CD8-positive, alpha-beta memory T cell (primary cell): ENCODE measurements at places on chromosomes 2 and 18. TPM values are rescaled to one million over a fixed set of nuclear protein-coding genes. Genes with fewer than 3 reads are reported as not detected.

DNA sequence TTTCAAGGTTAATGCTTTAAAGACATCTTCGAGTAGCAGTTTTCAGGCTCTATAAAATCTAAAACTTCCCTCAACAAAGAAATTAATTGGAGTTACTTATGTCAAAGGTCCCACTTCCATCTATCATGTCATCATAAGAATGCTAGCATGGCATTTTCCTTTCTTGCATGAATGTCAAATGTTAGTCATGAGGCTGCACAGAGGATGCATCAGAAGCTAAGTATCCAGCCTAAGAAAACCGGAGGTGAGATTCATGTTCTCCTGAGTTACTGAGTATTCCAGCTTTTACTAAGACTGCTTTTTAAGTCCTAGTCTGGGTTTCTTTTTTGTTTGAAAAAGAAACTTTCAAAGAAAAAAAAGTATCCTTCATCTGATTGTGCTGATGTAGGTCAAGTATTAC, 130.6 kb upstream of the CDH19 start:
- DNase-seq = no peak

LAPTM4A gene
- 31.0 TPM for total RNA-seq

DNA sequence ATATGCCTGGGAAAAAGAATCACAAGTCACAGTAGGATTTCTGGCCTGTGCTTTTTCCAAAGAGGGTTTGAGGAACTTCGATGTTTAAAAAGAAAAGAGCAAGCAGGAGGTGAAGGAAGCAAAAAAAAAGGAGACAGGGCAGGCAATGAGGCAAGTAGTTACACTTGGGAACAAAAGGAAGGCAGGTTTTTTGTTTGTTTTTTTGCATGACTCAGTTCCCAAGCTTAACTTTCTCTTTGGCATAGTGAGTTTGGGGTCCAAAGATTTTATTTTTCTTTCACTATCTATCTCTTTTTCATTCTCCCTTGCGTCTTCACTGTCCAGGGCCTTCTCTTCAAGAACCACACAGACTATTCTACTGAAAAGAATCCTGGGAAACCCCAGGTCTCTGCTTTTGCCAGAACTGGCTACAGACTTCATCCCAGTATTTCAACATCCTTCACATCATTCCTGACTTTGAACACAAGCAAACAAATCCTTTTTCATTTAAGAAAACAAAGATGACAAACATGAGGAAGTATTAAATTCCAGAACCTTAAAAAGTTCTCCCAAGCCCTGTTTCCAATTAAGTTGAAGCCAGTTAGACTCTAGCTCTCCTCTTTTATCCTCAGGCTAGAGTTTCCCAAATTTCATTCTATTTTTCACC, 210.7 kb upstream of the RND3 start:
- no peak for DNase-seq

SLC5A7 gene
- total RNA-seq = not detected

DNA sequence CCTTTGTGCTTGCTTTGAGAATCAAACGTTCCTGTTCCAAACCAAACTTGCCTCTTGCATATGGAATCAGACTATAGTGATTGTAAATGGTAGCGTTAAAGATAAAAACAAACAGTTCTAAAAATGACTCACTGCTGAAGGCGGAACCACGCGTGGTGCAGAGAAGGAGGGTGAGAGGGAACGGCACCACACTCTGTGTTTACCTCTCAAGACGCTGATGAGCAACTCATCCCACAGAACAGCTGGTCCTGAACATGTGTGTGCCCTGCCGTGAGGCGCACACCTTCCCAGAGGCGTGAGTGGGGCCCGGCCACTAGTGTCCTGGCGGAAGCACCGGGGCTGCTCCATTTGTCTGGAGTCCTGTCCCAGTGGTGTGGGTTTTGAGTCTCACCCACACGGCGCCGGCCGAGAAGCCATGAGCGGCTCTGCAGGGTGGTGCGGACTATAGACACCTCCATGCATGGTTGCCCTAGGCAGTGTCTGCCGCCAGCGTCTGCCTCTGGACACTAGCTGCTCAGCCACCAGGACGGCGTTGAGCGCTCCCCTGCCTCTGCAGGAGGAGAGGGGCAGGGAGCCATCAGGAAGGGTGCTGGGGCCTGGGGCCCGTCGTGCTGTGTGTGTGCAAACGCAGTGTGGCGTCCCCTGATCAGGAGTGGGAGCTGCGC, 52.1 kb downstream of the NFATC1 start:
- no peak for DNase-seq

DNA sequence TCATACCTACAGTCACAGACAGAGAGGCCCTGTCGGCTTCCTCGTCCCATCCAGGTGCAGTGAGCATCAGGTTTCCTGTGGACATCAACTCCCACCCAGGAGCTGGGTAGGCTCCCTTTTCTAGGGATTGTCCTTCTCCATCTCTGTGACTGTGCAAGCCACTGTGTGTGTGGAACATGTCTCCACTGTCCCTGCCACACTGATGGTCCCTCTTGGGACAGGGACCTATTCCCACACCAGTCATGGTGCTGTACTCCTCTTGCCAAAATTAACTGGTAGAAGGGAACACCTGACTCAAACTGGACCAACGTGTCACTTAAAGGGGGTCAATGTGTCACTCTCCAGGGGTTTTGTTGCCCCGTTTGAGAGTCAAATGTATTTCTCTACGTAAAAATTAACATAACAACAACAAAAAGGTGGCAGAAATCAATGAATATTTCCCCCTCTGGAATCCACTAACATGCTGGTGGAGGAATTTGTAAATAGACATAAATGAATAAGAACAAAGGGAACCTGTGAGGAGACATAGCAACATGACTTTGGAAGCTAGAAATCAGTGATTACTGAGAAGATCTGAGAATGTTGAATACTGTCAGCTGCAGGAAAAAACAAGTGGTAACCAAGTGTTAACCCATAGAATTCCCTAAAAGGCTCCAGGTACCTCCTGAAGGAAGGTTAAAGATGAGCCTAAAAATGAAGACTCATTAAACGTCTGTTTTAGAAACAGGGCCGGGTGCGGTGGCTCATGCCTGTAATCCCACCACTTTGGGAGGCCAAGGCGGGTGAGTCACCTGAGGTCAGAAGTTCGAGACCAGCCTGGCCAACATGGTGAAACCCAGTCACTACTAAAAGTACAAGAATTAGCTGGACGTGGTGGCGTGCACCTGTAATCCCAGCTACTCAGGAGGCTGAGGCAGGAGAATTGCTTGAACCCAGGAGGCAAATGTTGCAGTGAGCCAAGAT, 40.4 kb downstream of the SH2D6 start:
- no peak for DNase-seq

LTBP1 gene
- total RNA-seq = not detected

GRCh38 chr18:49223837-49224529, 236.5 kb downstream of the DYM start:
- no peak for DNase-seq

GPR75 gene
- total RNA-seq = 2.1 TPM

- no peak for DNase-seq
Observed at GRCh38 chr18:9429662-9429993, 45.7 kb upstream of the RALBP1 start.

TTC39C gene
- total RNA-seq = 59.5 TPM

DNA sequence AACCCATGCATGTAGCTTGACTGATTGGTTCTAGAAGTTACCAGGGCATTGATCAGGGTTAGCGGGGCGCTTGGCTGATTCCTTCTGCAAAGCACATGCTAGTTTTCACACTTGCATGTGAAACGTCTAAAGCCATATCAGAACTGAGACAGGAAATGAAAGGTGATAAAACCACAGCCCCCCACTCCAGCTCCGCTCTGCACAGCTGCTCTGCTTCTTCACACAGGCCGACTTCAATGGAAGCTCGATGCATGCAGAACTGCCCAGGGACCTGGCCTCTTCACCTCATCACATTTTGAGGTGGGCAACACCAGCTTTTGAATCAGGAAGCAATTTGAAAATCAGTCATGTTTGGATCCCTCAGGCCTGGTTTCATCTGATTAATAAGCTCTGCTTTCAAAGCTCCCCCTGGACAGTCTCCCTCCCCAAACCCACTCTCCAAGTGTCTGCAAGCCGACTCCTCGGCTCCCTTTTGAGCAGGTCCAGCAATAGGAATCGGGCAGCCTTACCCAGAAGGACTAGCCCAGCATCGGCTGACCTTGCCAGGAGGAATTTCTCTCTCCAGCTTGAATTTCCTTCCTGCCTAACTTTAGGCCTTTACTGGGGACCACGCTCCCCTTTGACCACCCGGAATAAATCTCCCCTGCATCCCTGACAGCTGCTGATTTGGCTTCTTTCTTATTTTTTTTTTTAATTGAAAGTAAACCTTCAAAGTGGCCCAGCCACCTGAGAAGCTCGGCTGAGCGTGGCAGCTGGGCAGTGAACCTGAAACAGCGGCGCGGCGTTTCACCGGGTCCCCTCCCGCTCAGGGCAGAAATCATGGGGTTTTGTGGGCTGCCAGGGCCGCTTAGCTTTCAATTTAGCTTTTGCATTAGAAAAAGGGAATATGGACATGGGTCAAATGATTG, 31.7 kb downstream of the HRH4 start:
- peak; percentile 3 for DNase-seq

HOXD3 gene
- total RNA-seq = not detected

DNA sequence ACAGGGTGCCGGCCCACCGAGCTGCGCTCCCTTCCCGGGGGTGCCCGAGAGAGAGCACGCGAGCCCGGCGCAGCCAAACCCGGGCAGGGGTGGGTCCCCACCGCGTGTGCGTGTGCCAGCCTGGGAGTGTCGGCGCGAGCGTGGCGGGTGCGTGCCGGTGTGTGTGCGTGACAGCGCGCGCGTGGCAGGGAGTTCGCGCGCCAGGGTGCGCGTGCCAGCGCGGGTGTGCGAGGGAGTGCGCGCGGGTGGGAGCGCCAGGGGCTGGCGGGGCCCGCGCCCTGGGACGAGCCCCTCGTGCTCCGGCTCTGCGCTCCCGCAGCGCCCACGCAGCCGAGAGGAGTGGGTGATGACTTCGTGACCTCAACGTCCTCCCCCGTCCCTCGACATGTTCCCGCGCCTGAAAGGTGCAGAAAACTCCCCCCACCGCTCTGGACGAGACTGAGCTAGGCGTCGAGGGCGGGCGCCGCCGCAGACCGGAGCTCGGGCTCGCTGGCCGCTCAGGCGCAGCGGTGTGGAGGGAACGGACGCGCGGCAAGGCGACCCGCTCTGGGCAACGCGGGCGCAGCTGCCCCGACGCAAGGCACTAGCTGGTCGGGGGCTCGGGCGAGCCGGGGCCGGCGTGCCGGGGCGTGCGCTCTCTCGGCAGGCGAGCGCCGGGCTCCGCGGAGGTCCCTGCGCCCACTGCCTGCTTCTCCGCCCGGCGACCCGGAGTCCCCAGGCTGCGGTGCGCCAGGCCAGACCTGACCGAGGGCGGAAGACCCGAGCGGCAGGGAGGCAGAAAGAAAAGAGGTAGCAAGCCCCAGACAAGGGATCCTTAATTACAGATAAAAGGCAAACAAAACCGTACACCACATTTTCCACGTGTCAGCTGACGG, 582.8 kb downstream of the ZEB2 start:
- DNase-seq = no peak

GRCh38 chr2:209323738-209324137, 100.1 kb upstream of the MAP2 start:
- DNase-seq = no peak

GRCh38 chr2:20618468-20618885, 32.4 kb downstream of the HS1BP3 start:
- no peak for DNase-seq

DNA sequence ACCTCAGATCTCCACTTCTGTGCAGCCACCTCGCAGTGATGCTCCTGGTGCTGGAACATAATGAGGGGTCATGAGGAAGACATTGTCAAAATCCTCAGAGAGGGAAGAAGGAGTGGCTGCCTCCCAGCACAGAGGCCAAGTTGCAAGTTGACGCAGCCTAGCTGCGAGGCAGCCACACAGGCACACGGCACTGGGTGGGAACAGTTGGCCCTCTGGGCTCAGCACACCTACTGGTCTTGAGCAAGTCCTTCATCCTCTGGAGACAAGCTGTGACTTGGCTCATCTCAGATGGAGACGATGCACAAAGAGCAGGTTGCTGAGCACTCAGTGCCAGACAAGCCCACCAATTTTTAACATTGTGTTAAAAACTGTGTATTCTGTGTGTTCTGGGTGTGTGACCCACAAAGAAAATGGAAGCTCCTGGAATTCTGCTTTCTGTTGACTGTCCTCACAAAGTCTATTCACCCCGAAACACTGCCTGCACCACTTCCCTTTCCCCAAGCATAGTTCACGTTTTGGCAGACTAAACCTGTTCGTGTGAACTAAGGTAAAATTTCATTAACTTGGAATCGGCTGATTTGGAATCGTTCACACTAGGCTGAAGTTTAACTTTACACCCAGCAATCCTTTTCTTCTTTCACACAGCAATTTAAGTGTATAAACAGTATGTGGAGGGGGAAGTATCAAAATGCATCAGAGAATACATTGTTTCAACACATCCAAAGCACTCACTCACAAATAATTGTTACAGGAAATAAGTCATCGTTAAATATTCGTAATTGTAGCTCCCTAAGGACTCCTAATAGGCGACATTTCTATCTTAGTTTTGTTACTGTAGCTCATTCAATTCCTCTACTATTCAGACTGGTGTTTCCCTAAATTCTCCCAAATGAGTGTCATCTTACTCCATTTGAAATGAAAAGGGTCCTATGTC, 266.6 kb upstream of the ID2 start:
- DNase-seq = no peak

LOXL3 gene
- 0.77 TPM for total RNA-seq

DNA sequence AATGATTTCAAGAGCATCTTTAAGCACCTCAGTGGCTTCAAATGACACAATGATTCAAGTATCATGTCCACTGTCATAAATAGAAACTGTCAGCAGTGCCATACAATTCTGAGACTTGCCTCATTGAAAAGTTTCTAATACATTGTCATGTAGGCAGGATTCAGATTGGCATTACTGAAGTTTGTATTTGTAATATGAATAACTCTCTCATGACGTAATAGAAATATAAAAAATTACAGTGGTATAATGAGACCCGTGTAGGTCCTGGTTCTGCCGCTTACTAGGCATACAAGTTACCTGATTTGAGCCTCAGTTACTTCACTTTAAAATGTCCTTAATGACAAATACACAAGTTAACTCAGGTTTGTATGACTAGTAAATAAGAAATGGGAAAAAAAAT, 1536.2 kb upstream of the NXPH2 start:
- no peak for DNase-seq

MAP3K19 gene
- not detected for total RNA-seq

TRIM43 gene
- not detected for total RNA-seq

LOXHD1 gene
- not detected for total RNA-seq

CD8B2 gene
- total RNA-seq = 3.6 TPM

DNA sequence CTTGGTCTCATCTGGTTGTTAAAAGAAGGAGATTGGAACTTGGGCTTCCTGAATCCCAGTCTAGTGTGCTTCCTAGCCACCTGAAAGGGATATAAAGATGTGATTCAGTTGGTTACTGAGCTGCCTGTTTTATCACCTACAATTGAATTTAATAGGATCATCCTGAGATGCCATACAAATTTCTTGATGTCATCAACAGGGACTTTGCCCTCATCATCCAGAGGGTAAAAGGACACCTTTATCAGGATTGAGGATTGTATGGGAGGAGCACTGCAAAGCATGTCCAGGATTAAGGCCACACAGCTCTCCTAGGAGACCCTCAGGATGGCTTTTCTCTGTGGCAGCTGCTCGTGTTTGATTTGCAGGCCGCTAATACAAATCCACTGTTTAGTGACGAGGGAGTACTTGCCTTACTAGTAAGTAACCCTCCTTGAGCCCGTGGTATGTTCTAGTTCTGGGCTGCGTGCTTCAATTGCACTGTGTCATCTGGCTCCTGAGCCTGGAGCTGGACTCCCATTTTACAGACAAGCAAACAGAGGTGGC, 28.6 kb downstream of the SH3RF3 start:
- DNase-seq = no peak
